ENCODE measurements at places on chromosomes 11 and 22. TPM values are rescaled to one million over a fixed set of nuclear protein-coding genes. Genes with fewer than 3 reads are reported as not detected.

Gene KDM4E
- total RNA-seq: not detected

Gene BIK
- 1.1 TPM for total RNA-seq

Gene PIWIL4
- total RNA-seq: 0.32 TPM

Gene MPPED2
- 0.32 TPM for total RNA-seq

Gene RAB36
- 1.6 TPM for total RNA-seq

Gene NCF4
- not detected for total RNA-seq

Gene ZP1
- not detected for total RNA-seq

Gene SCN2B
- total RNA-seq: not detected

Gene CYP2R1
- total RNA-seq: 13.5 TPM

Gene RHOD
- total RNA-seq: 6.2 TPM

Gene OR6T1
- total RNA-seq: not detected

Gene CYB5R2
- 4.9 TPM for total RNA-seq

Gene CELSR1
- total RNA-seq: 0.15 TPM

Gene OR8A1
- not detected for total RNA-seq

Gene ALG12
- 18.7 TPM for total RNA-seq

Gene DTX4
- total RNA-seq: under 0.01 TPM

Gene IFITM10
- total RNA-seq: 0.15 TPM

Gene DGCR6L
- 57.8 TPM for total RNA-seq

Gene PSMD13
- 212 TPM for total RNA-seq

Gene CHCHD10
- total RNA-seq: 1.9 TPM

Gene GRIK4
- 0.32 TPM for total RNA-seq

Gene FAM227A
- 2.9 TPM for total RNA-seq

Gene DEFB131B
- not detected for total RNA-seq

Gene GAL3ST3
- not detected for total RNA-seq

Gene KLHL35
- 2.9 TPM for total RNA-seq

Gene CRYBA4
- not detected for total RNA-seq

Gene RAG1
- 0.76 TPM for total RNA-seq

Gene GPHA2
- not detected for total RNA-seq

Gene HPS5
- 25.3 TPM for total RNA-seq

Gene AGBL2
- total RNA-seq: under 0.01 TPM

Gene ZNF280B
- 1.4 TPM for total RNA-seq

Gene SCN4B
- under 0.01 TPM for total RNA-seq
